ENCODE measurements at places on chromosomes 13 and 19.

GRCh38 chr19:46371371-46371901, 24.5 kb downstream of the PPP5C start:
- DNase-seq = no peak

- DNase-seq = no peak
These were observed 23.0 kb upstream of the MIER2 start for GRCh38 chr19:367561-367960.

DNA sequence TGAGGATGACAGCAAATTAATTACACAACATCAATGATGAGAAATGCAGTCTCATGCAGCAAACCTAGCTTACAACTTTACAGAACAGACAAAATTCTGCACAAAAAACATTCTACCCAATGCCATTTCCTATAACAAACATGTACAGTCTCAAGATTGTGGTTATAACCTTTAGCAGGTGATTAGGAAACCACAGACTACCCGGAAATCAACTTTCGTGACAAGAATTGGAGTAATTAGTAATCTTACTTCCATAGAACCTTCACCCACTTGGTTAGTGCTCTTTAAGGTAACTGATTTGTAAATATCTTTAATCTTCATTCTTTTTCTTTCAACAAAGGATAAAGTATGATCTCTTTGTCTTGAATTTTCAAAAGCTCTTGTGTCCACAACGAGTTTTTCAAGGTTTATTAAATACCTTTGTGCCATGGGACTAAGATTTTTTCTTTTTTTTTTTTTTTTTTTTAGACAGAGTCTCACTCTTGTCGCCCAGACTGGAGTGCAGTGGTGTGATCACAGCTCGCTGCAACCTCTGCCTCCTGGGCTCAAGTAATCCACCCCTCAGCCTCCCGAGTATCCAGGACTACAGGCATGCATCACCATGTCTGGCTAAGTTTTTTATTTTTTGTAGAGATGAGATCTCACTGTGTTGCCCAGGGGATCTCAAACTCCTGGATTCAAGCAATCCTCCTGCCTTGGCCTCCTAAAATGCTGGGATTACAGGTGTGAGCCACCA, 78.8 kb downstream of the MAP4K1 start:
- DNase-seq = no peak

DNA sequence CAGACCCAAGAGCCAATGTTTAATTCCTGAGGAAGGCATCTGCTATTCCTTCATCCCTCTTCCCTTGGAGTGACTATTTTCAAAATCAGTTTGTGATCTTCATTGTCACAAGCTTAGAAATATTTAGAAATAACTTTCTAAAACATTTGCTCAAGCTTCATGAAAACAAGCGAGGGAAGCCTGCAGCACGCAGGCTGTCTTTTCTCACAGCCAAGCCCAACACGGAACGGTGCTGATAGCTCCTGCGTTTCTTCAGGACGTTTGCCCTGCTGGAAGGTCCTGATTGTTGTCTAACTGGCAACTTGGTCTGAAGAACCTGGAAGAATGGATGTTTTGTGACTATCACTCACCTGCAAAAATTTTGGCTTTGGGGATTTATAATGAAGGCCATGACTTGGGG, 152.5 kb downstream of the FGF9 start:
- no peak for DNase-seq

DNA sequence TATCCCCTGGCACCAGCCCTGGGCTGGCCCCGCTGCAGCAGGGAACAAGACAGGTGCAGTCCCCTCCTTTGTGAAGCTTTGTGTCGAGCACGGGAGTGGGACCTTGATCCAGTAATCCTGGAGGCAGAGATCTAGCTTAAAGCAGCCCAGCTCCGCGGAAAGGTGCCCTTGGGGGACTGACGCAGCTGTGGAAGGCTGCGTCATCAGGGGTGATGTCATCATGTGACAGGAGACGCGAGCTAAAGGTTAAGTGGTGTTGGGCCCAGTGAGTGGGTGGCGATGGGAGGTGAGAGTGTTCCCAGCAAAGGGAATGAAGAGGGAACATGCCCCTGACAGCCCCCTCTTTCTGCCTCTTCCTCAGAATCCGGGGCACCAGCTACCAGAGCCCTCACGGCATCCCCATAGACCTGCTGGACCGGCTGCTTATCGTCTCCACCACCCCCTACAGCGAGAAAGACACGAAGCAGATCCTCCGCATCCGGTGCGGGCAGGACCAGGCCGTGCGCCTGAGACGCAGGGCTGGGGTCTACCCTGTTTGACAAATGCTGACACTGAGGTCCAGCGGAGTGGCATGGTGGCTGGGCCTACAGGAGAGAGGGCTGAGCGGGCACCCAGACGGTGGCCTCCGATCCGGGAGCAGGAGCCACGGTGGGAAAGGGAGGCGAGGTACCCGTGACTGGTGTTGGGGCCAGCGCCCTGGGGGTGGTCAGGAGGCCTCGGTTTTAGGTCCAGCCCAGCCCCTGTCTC, 2.6 kb downstream of the LHB start:
- no peak for DNase-seq
